ENCODE measurements at places on chromosomes 6 and 20. TPM values are rescaled to one million over a fixed set of nuclear protein-coding genes. Genes with fewer than 3 reads are reported as not detected.

Gene ENPP5
- 0.59 TPM for total RNA-seq

Gene HTR1E
- not detected for total RNA-seq

Gene TEAD3
- total RNA-seq: 0.24 TPM

DNA sequence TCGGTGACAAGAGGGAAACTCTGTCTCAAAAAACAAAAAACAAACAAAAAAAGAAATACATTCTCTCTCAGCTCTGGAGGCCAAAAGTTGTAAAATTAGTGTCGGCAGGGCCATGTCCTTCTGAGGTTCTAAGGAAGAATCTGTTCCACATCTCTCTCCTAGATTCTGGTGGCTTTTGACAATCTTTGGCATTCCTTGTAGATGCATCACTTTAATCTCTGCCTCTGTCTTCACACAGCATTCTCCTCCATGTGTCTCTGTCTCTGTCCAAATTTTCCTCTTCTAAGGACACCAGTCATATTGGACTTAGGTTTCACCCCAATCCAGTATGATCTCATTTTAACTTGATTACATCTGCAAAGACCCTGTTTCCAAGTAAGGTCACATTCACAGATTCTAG lies 9.1 kb downstream of the PPP2R5D start:
- no peak overlapping the region for H3K4me3 ChIP-seq
- DNase-seq: no peak
- H3K36me3 ChIP-seq: peaks cover 26% of the 10 kb centered on the region
- no peaks in the 10 kb centered on the region for H3K4me1 ChIP-seq
- H3K27me3 ChIP-seq: no peaks in the 10 kb centered on the region

GRCh38 chr6:143822584-143823024 lies 20.5 kb upstream of the LTV1 start:
- no peaks in the 10 kb centered on the region for H3K36me3 ChIP-seq
- no peaks in the 10 kb centered on the region for H3K4me1 ChIP-seq
- H3K4me3 ChIP-seq: no peak overlapping the region
- no peak for DNase-seq
- no peak overlapping the region for H3K27ac ChIP-seq

DNA sequence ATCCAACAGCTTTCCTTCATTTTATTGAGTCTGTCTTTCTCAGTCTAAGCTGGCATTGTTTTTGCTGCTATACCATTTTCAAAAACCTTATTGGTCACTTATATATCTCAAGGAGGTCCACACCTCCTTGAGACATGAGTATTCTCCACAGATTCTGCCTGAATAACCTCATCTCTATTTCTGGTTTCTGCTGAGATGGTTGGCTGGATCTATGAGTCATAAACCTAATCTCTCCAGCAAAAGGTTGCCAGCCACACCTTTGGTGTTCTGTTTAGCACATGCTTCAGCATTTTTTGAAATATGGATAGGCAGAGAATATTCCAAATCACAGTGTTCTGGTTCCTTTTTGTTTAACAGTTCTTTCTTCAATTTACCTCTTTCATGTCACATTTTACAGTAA lies 40.8 kb upstream of the TMEM244 start:
- H3K27me3 ChIP-seq: no peaks in the 10 kb centered on the region
- no peak overlapping the region for H3K27ac ChIP-seq
- no peaks in the 10 kb centered on the region for H3K36me3 ChIP-seq
- H3K4me3 ChIP-seq: no peak overlapping the region
- no peak for DNase-seq

- H3K36me3 ChIP-seq: no peaks in the 10 kb centered on the region
- no peaks in the 10 kb centered on the region for H3K4me1 ChIP-seq
- H3K4me3 ChIP-seq: no peak overlapping the region
These were observed 168.9 kb downstream of the ATXN1 start for GRCh38 chr6:16592223-16592911.

DNA sequence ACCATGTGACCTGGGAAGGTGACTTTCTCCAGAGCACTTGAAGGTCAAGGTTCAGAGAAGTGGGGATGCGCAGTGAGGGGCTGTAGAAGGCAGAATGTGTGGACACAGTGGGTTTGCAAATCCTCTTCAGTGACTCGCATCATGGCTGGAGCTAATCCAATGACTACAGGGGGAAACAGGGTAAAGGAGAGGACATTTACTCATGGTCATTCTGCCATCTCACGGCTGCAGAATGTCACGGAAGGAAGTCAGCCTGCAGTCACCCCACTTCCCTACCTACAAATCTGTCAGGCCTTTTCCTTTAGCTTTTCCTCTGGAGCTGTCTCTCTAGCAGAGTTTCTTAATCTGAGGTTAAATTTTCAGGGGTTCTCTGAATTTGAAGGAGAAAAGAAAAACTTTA lies 337.6 kb downstream of the CDC5L start:
- H3K4me3 ChIP-seq: no peak overlapping the region
- H3K27ac ChIP-seq: no peak overlapping the region
- H3K4me1 ChIP-seq: no peaks in the 10 kb centered on the region
- no peaks in the 10 kb centered on the region for H3K36me3 ChIP-seq
- no peak for DNase-seq

- no peaks in the 10 kb centered on the region for H3K27me3 ChIP-seq
- H3K4me1 ChIP-seq: peaks cover 6% of the 10 kb centered on the region
- DNase-seq: no peak
These were observed 4.7 kb upstream of the MAP3K4 start for GRCh38 chr6:160986851-160987250.
